ENCODE measurements at places on chromosomes 11 and 22.

DNA sequence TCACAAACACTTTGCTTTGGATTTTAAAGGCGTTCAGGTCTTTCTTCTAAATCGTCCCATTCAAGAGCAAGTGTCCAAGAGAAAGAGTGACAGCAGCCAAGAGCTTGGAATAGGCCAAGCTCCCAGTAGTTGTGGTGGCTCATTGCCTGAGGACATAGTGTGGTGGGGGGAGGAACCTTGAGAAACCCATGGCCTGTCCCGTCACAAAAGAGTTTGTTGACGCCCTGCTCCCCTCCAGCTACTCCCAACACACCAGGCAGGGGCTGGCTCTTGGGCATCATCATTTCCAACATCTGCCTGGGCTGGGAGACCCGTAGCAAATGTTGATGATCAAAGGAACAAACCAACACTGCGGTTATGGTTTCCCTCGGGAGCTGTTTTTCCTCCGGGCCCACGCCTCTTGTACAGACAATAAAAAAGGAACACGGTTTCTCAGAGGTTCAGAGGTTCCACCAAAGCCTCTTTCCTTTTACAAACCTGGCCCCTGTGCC, 20.8 kb downstream of the FADS3 start:
- DNase-seq: no peak

- no peak for DNase-seq
Measured at GRCh38 chr11:119935349-119935925, 202.5 kb downstream of the TRIM29 start.

DNA sequence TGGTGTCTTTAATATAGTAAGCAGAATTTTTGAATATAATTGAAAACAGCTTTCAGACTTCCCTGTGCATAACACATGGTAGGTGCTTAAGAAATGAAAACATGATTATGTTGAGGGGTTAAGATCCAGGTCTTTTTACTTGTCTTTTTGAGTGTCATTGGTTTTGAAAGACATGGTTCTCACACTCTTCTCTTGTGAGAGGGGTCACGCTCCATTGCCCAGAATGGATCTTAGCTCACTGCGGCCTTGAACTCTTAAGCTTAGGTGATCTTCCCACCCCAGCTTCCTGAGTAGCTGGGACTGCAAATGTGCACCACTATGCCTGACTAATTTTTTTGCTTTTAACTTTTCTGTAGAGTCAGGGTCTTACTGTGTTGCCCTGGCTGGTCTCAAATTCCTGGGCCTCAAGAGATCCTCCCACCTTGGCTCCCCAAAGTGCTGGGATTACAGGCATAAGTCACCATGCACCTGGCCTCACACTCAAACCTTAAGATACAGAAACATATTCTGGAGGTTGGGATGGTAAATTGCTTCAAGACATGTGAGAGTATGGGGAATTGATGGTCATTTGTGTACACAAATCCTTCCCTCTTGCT, 1.4 kb downstream of the SPCS2 start:
- DNase-seq: no peak

DNA sequence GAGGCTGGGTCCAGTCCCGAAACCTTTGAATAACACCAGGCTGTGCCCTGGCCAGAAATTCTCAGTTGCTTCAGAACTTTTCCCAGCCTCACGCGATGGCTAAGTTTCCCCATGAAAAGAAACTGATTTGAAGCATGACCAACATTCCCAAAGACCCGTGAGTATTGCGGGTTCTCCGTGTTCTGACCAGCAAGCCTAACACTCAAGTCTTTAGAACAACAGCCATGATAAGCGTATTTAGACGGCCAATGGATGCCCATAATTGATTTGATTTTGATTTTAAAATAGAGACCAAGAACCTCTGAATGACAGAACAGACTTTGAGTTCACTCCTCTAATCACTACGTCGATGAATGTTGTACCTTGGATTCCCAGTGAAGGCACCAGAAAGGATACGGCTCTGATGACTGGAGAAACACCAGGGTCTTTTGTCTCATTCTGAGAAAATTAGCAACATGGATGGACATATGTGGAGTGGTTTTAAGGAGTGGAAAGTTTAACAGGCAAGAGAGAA, 43.9 kb downstream of the ZNF280B start:
- DNase-seq: no peak

DNA sequence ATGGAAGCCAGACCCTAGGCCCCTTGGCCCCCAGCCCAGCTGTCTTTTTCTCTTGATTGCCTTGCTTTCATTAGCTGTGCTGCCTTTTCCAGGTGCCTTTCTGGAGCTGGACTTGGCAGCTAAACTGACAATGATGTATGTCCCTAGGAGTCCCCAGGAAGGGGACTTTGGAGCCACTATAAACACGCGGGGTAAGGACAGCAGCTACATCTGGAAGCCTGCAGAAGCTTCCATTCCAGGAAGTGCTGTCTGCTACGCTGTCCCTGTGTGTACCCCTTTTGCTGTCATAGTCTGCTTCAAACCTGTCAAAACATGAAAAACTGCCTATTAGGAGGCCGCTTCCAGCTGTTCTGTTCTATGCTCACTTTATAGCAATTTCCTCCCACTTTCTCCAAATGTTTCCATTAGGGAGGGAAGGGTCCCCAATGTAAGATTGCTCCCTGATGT, 153.3 kb upstream of the RAG2 start:
- DNase-seq: no peak

DNA sequence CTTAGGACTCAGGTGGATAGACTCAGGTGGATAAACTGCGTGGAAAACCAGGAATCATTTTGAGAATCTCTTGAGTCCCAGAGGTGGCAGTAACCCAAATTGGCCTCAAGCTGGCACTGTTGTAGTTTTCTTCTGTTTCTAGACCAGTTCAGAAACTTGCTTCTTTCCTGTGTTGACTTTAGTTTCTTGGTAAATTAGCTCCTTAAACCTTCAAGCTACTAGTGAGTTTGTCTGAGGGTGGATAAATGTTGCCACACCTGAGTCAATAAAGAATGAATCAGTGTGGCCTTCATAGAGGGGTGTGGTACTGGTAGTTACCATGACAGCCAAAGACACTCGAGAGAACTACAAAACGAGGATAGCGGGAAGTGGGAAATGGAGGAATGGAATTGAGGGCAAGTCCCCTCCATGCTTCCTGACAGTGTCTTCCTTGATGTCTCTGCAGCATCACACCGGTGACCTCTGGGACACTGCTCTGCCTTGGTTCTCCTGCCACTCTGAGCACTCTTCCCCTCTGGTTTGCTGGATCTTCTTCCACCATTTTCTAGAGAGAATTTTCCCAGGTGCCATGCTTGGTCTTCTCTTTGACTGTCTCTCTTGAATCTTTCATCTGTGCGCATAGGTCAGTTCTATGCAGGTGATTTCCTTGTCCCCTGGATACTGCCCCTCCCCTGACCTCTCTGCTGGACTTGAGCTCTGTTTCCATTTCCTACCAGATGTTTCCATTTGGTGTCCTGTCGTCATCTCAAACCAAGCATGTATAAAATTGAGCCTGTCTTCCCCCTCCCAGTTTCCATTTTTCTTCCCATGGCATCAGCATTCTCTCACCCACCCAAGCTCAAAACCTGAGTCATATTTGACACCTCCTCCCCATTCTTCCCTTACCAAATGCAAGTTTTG, 7.2 kb downstream of the POLD4 start:
- no peak for DNase-seq

- DNase-seq: no peak
Measured at GRCh38 chr11:62151737-62152102, 27.9 kb downstream of the INCENP start.

- no peak for DNase-seq
Measured at GRCh38 chr11:80990885-80991284, 1550.1 kb upstream of the TENM4 start.
